ENCODE measurements at places on chromosomes 11 and 22.

DNA sequence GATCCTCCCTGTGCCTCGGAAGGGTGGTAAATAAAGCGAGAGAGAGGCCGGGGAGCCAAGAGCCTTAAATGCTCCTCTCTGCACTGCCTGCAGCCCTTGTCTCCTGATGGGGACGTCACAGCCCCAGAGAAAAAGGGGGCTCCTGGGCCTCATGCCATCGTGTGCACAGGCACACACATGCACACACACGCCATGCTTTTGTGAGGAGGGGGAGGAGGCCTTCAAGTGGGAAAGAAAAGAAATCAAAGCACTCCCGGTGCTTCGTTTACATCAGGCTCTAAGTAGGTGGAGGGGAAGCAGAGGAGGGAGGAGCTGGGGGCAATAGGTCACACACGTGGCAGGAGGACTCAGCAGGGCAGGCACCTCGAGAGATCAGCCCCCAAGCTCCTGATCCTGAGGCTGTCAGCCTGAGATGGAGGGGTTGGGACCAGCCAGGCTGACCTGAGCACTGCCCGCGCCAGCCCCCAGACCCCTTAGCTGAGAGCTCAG lies 68.2 kb upstream of the NECTIN1 start:
- DNase-seq, result no peak

GRCh38 chr11:69395287-69395686 lies 86.2 kb upstream of the LINC01488 start:
- no peak for DNase-seq

- peak; percentile 84 for DNase-seq
Measured at GRCh38 chr11:64859542-64860414, 15.3 kb upstream of the CDC42BPG start.

DNA sequence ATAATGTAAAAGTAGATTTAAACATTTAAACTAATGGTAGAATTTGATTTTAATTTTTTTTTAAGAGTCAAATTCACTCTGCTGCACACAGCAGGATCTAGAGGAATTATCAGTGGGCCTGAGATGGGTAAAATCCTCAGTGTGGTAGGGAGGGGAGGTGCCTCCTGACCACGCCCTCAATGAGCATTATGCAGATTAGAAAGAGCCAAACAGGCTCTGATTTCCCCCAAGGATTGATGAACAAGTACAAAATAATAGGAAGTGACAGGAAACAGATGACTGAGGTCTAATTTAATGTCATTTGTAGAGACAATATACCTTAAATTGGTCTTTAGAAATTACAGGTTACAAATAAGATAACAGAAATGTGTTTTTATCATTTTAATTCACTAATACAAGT lies 155.2 kb downstream of the DCDC1 start:
- no peak for DNase-seq

GRCh38 chr11:123187248-123187647 lies 7.8 kb downstream of the CLMP start:
- no peak for DNase-seq

GRCh38 chr11:74694136-74694930 lies 36.9 kb downstream of the CHRDL2 start:
- DNase-seq, result no peak

DNA sequence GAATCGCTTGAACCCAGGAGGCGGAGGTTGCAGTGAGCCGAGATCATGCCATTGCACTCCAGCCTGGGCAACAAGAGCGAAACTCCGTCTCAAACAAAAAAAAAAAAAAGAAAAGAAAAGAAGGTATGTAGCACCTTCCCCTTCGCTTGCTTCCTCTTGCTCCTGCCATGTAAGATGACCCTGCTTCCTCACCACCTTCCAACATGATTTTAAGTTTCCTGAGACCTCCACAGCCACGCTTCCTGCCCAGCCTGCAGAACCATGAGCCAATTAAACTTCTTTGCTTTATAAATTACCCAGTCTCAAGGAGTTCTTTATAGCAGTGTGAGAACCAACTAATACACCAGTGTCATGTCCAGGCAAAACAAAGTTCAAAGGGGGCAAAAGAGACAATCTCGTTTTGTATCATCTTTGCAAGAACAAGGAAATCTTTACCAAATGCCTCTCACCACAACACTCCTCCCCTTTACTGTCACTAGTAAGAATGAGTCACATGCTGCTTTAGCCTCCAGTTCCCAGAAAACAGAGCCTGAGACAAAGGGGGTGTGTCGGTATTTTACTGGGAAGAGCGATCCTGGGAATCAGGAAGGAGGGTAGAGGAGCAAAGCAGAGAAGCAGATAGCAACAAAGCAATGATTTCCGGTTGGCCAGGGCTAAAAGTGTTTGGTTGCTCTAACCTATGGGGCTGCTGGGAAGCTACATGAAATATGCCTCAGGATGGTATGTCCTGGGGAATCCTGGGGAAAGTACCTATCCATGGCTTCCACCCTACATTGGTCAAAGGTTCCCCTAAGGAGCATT lies 10.5 kb upstream of the MCHR1 start:
- no peak for DNase-seq

DNA sequence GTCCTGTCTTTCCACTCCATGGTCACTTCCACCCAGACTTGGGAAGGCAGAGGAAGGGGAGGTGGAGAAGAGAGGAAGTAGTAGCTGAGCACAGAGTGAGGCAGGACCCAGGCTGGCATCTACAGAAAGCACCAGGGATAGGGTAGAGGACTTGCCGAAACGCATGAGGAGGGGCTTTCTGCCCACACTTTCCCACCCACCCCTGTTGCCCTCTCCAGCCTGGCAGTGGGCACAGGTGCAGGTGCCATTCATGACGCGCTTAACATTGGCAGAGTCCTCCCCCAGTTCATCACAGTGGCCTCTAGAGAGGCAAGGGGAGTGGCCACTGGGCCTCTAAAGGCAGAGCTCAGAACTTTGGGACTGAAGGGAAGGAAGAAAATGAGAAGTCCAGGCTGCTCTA lies 81.9 kb downstream of the FEZ1 start:
- DNase-seq, result no peak

- no peak for DNase-seq
Measured at GRCh38 chr22:22721681-22722354, 77.4 kb downstream of the GGTLC2 start.

DNA sequence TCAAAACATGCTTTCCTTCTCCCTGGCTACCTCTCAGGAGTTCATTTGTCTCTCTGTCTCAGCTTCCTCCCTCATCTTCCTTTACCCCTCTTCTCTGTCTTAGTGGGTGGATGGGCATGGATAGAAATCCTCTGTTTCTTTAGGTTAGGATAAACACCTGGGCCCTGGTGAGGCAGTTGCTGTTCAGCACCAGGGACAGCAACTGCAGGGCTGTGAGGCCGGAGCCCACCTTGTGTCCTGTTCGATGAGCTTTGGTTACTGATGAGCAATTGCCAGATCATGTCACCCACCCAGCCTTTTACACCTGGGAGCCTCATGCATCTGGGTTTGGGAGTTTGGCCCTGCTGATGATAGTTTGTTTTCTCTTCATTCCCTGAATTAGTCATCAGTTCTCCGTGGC lies 6.1 kb upstream of the CRYBB3 start:
- DNase-seq, result no peak

GRCh38 chr11:72789493-72790131 lies 4.2 kb downstream of the STARD10 start:
- DNase-seq, result no peak

DNA sequence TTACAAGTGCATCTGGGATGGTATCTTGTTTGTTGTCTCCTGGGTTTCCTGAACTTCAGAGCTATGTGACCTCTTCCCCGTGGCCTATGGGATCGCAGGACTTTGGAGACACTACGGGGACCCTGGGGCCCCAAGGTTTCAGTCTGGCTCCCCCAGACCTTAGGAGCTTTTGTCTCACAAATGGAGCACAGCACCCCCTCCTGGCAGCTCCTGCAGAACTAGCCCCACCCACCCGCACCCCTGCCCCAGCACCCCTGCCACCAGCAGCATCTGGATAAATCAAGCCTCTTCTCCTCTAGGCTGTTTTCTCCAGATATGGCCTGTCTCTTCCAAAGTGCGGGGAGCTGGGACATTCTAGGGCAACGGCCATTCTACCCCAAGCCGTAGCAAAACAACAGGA lies 10.4 kb downstream of the RCOR2 start:
- no peak for DNase-seq

All from GM12892 (cell line).